ENCODE measurements at places on chromosomes 4 and X. TPM values are rescaled to one million over a fixed set of nuclear protein-coding genes. Genes with fewer than 3 reads are reported as not detected.

- H3K4me3 ChIP-seq, result no peak overlapping the region
- no peaks in the 10 kb centered on the region for H3K4me1 ChIP-seq
- DNase-seq, result no peak
- no peaks in the 10 kb centered on the region for H3K27me3 ChIP-seq
These were observed 48.5 kb downstream of the AWAT2 start for GRCh38 chrX:70001269-70001668.

DNA sequence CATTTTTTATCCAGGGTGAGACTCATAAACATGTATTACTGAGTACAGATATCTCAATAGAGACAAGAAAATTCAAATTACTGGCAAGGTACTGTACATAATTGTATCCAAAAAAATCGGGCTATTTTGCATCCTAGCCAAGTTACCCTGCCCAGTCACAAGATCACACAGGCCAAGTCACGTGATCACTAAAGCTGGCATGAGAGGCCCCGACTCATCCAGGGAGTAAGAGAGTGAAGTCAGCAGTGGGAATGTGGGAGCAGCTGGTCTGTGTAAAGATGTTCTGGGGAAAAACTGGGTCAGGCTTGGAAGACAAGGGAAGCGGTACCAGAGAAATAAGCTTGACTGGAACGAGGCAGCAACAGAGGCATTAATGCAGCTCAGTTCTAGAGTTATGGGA lies 119.3 kb upstream of the STS start:
- H3K27ac ChIP-seq, result no peak overlapping the region
- no peak overlapping the region for H3K4me3 ChIP-seq
- no peaks in the 10 kb centered on the region for H3K36me3 ChIP-seq
- no peaks in the 10 kb centered on the region for H3K27me3 ChIP-seq
- no peak for DNase-seq

- no peaks in the 10 kb centered on the region for H3K36me3 ChIP-seq
- H3K27ac ChIP-seq, result no peak overlapping the region
- H3K4me1 ChIP-seq, result no peaks in the 10 kb centered on the region
- DNase-seq, result no peak
These were observed 38.4 kb downstream of the PLAC1 start for GRCh38 chrX:134619838-134620237.

GRCh38 chr4:87179751-87180150 lies 40.7 kb downstream of the KLHL8 start:
- DNase-seq, result no peak
- no peaks in the 10 kb centered on the region for H3K36me3 ChIP-seq
- no peak overlapping the region for H3K4me3 ChIP-seq
- no peak overlapping the region for H3K27ac ChIP-seq
- no peaks in the 10 kb centered on the region for H3K27me3 ChIP-seq

DNA sequence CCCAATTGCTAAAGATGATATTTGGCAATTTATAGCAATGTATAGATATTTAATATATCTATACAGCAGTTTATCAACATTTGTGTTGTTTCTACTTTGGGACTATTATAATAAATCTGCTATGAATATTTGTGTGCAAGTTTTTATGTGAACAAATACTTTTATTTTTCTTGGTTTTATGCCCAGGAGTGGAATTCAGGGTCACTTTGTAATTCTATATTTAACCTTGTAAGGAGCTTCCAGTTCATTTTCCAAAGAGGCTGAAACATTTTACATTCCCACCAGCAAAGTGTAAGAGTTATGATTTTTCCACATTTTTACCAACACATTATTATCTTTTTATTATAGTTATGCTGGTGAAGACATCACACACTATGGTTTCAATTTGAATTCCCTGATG lies 801.3 kb downstream of the PCDH18 start:
- no peak overlapping the region for H3K4me3 ChIP-seq
- H3K27me3 ChIP-seq, result no peaks in the 10 kb centered on the region
- no peak overlapping the region for H3K27ac ChIP-seq
- H3K4me1 ChIP-seq, result no peaks in the 10 kb centered on the region

DNA sequence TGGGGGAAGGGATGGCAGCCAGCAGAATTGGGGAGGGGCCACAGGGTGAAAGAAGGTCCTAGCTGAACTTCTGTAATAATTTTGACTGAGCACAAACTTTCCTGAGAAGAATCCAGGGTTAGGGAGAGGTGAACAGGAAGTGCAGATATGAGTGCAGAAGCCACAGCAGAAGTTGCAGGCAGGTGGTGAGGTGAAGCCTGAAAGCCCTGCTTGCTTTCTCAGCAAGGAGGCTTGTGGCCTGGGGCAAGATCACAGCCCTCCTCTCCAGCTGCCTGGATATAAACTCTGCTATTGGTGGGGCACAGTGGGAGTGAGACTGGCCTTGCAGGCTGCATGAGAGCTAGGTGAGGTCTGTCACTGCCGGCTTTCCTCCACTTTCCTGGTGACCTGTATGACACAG lies 44.1 kb upstream of the UPRT start:
- H3K36me3 ChIP-seq, result no peaks in the 10 kb centered on the region
- H3K27ac ChIP-seq, result no peak overlapping the region
- H3K27me3 ChIP-seq, result no peaks in the 10 kb centered on the region
- DNase-seq, result no peak

DNA sequence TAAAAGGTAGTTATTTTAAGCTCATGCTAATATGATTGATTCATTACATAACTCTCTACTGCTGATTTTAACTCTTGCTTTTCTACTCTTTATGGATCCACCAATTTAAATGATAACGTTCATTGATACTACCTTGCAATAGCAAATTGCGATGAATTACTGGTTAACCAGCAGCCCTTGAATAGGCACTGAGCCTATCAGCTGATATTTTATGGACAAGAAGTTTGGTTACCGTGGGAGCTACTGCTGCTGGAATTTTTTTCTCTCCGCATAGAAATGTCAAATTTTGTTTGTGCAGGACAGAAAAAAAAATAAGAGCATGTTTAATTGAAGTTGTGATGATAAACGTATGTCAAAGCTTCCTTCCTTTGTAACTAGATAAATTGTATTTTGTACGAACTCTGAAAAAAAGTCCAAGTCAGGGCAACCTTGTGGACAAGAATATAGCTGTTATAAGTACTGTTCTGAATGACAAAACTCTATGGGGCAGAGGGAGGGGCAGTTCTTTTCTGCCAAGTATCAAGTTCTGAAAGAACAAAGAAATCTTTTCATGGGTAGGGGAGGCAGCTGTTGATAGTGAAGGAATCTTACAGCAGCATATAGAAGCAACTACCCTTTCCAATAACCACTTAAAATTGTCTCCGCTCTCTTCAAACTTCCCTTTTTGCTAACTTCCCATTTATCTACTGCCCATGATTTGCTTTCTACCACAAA lies 434.9 kb upstream of the PABPC4L start:
- no peaks in the 10 kb centered on the region for H3K36me3 ChIP-seq
- no peak overlapping the region for H3K27ac ChIP-seq
- DNase-seq, result peak; percentile 15
- H3K4me1 ChIP-seq, result no peaks in the 10 kb centered on the region

DNA sequence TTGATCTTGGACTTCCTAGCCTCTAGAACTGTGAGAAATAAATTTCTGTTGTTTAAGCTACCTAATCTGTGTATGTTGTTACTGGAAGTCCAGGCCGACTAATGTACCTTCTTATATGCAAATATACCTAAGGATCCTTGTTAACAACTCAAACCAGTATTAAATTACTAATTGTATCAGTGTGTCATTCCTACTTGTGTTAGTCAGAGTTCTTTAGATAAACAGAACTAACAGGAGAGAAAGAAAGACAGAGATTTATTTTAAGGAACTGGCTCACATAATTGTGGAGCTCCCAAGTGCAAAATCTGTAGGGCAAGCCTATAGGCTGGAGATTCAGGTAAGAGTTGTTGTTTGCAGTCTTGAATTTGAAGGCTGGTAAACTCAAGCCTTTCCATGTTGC lies 120.0 kb downstream of the ADGRL3 start:
- no peaks in the 10 kb centered on the region for H3K36me3 ChIP-seq
- no peak overlapping the region for H3K4me3 ChIP-seq
- peaks cover 15% of the 10 kb centered on the region for H3K4me1 ChIP-seq
- H3K27me3 ChIP-seq, result no peaks in the 10 kb centered on the region
- DNase-seq, result no peak

PLAC1 gene
- total RNA-seq, result not detected

GRCh38 chr4:113272523-113272922 lies 223.1 kb downstream of the ANK2 start:
- DNase-seq, result no peak
- H3K4me1 ChIP-seq, result no peaks in the 10 kb centered on the region
- H3K4me3 ChIP-seq, result no peak overlapping the region
- no peaks in the 10 kb centered on the region for H3K27me3 ChIP-seq
- no peak overlapping the region for H3K27ac ChIP-seq

MAGEB10 gene
- not detected for total RNA-seq

DNA sequence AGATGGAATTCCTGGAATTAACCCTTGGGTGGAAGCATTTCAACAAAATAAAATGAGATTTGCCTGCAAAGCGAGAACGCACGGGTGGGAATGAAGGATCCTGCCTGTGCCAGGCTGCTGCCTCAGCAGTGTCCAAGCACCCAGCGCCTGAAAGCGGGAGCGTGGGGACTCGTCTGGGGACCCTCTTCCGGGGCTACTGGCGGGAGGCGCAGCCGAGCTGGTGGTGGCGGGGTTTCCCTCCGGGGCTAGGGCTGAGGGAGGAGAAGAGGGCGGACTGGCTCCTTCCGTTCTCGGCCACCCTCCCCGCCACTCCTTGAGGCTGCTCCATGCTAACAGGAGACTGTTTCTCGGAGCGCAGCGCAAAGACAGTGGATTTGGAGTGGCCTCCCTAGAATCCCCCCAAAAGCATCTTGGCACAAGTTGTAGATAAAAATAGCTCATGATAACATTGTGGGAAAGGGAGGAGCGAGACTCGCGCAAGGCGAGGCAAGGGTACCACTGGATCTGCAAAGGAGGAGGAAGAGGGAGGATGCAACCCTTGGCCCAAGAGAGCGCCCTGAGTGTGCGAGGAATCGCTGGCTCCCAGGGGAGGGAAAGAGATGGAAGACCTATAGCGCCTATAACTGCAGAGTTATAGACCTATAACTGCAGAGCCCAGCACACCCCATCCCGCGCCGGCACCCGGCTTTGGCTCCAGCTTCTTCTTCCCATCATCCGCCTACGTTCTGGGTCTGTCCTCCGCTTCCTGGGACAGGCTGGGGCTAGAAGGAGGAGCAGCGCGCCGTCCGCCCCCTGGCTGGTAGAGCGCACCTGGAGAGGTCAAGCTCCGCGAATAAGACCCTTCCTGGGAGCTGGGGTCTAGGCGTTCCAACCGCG lies 1.3 kb downstream of the HS3ST1 start:
- H3K4me1 ChIP-seq, result peaks cover 24% of the 10 kb centered on the region
- H3K27me3 ChIP-seq, result peaks cover 30% of the 10 kb centered on the region
- peak overlapping the region; percentile 65 for H3K4me3 ChIP-seq
- H3K27ac ChIP-seq, result no peak overlapping the region

GRCh38 chrX:109398833-109399232 lies 83.1 kb downstream of the GUCY2F start:
- no peak for DNase-seq
- H3K36me3 ChIP-seq, result no peaks in the 10 kb centered on the region
- no peaks in the 10 kb centered on the region for H3K27me3 ChIP-seq
- H3K27ac ChIP-seq, result no peak overlapping the region
- no peak overlapping the region for H3K4me3 ChIP-seq
- no peaks in the 10 kb centered on the region for H3K4me1 ChIP-seq

GAGE2A gene
- not detected for total RNA-seq

DNA sequence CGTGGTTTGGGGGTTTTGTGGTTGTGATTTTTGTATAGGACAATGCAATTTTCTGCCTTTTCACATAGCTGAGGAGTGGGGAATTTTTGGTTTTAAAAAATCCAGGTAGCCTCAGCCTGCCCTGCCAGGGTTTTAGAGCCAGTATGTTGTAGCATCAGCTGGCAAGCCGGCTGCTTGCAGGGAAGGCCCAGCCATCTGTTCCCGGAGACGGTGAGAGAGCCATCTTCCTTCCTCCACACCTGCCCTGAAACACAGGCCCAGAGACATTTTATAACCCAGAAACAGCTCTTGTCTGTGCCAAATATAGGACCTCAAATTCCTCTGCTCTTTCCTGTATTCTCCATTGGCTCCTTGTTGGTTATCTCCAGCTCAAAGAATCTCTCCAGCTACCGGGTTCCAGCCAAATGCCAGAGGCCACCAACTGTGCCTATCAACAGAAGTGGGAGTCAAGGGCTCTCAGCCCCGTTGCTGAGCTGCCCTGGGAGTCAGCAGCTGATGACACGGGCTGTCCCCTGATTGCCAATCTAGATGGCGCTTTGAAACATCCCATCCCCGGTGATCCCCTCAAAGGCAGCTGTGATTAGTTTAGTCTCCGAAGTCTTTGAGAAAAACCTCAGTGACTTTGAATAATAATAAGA lies 595.2 kb downstream of the MID1IP1 start:
- no peak overlapping the region for H3K27ac ChIP-seq
- no peaks in the 10 kb centered on the region for H3K4me1 ChIP-seq
- no peaks in the 10 kb centered on the region for H3K36me3 ChIP-seq
- no peaks in the 10 kb centered on the region for H3K27me3 ChIP-seq
- no peak for DNase-seq

GRCh38 chr4:3532751-3533422 lies 665 bp upstream of the LRPAP1 start:
- H3K4me1 ChIP-seq, result peaks cover 40% of the 10 kb centered on the region
- H3K27me3 ChIP-seq, result no peaks in the 10 kb centered on the region
- peak overlapping the region; percentile 74 for H3K4me3 ChIP-seq
- DNase-seq, result no peak
- peaks cover 9% of the 10 kb centered on the region for H3K36me3 ChIP-seq

DGAT2L6 gene
- total RNA-seq, result not detected

DNA sequence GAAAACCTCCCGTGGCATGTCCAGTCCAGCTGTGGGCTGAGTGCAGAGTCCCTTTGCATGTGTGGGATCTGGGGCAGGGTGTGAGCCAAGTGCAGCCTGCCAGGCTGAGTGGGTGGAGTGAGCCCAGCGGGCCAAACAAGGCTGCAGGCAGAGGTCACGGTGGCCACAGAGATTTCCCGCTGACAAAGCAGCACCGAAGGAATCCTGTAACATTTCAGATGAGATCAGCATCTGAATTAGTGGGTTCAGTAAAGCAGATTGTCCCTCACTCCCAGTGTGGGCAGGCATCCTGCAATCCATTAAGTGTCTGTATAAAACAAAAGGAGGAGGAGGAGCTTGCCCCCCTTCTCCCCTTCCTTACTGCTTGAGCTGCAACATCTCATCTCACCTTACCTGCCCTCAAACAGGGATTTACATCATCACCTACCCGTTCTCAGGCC lies 324.4 kb downstream of the FAT4 start:
- peak; percentile 5 for DNase-seq
- no peaks in the 10 kb centered on the region for H3K4me1 ChIP-seq
- no peak overlapping the region for H3K27ac ChIP-seq
- no peaks in the 10 kb centered on the region for H3K27me3 ChIP-seq
- H3K36me3 ChIP-seq, result no peaks in the 10 kb centered on the region

DNA sequence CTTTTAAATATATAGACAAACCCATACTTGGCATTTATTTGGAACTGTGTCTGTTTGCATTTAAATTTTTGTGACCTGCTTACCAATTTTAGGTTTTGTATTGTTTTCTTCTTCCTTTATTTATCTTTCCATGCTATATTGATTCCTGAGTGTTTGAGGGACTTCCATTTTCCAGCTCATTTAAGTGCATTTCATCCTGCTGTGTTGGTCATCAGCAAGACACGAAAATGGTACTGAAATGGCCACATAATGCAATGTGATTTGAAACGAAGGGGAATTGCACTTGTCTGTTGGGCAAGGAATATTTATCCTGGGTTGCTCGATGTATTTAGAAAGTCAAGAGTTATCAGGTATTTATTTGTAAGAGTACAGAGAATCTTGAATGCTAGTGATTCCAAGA lies 524.3 kb upstream of the MAGEB2 start:
- H3K27me3 ChIP-seq, result no peaks in the 10 kb centered on the region
- H3K4me1 ChIP-seq, result no peaks in the 10 kb centered on the region
- no peak overlapping the region for H3K27ac ChIP-seq
- H3K4me3 ChIP-seq, result no peak overlapping the region
- no peak for DNase-seq
- no peaks in the 10 kb centered on the region for H3K36me3 ChIP-seq

GC gene
- total RNA-seq, result 14.5 TPM

Data from stomach (tissue), 19 donors.